Stimulated activated CD8-positive, alpha-beta memory T cell treated with anti-CD3 and anti-CD28 coated beads, Interleukin-7, amount 100 ng/mL, for 48 hours (primary cell): ENCODE measurements at places on chromosomes 1 and 21.

DNA sequence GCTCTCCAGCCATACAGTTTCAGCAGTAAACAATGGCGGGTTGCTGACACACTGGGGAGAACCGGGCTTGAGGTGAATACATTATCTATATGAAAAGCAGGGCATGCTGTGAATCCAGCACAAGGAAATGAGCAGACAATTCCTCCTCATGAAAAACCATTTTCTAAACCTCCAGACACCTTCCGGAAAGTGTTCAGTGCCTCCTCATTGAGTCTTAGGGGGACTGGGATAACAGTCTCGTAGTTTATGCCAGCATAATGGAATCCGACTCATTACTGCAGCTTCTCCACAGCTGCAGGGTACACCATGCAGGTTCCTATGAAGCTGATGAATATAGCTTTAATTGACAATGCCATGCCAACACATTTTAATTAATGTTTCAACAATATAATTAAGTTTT, 284.1 kb downstream of the BACH1 start:
- no peak for DNase-seq

- DNase-seq = no peak
Observed at GRCh38 chr1:28926629-28927265, 12.4 kb downstream of the EPB41 start.

DNA sequence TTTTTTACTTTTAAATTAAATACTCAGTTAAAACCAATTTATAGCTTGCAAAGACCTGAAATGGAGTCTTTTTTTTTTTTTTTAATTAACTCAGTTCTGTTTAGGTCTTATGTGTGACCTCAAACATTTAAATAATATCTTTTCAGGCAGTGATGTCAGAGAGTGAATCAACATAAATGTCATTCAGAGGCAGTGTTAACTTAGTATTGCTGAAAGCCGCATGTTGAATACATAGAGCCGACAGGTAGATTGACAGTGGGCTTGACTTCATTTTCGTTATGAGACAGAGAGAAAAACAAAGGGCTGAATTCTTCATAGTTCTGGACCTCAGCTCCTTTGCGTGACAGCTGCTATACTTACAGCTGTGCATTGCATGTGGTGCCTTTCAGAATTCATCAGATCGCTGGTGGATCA, 51.5 kb downstream of the PRDM2 start:
- DNase-seq = no peak

DNA sequence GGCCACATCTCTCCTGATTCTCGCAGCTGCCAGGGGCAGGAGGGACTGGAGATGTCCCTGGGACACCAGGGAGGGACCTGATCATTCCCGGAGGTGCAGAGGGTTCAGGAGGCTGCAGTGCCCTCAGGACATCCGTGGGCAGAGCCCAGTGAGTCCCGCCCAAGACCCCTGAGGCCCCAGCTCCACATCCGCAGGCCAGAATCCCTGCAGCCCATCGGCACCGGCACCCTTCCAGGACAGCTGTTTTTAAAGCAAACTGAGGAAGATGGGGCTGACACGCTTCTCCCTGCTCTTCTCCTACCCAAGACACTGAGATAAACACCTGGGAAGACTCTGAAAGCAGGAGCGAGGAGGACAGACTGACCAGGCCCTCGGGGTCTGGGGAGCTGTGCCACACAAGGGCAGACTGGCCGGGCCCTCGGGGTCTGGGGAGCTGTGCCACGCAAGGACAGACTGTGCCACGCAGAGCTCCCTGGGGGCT, 25.5 kb downstream of the SLC19A1 start:
- DNase-seq = no peak

DNA sequence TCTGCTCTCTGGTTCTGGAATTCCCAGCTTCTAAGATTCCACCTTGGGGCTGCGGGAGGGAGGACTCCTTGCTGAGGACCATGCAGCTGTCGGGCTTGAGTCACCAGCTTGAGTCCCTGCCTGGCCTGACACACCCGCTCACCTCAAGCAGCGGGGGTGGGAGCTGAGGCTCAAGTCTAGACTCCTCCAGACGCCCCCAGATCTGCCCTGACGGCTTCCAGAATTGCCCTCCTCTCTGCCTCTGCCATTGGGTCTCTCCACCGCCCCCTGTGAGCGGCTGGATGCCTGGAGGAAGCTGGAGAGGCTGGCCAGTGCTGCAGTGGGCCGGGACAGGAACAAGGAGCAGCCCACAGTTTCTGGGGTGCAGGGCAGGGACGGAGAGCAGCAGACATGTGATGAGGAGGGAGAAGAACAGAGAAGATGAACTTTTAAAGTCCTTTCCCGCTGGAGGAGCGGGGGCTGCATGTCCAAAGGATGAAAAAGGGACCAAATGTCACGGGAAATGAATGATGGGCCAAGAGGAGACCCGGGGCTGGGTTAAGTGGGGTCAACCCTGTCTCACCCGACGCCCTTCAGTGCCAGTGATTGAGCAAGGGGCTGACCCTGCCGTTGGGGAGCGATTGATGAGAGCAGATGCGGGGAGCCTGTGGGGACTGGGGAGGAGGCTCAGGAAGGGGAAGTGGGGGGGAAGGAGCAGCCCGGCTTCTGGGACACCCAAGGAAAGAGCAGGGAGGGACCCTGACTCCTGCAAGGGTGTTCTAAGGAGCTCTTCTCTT, 13.5 kb downstream of the CRABP2 start:
- DNase-seq = no peak

GRCh38 chr1:94926126-94926914, 590 bp downstream of the CNN3 start:
- no peak for DNase-seq

DNA sequence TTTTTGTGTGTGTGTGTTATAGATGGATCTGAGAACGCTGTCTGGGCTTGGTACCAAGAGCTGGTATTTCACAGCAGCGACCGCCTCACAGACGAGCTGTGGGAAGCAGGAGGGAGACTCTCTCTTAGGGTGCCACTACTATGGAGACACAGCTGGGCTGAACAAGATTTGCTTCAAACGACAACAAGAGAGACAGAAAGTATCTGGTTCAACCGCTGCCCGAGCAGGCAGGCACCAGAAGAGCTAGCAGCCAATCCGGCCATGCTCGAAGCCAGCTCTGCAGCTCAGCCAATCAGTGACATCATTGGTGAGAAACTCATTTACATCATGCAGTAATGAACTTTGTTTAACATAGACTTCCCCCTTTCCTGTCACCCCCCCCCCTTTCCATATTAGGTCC, 341.3 kb downstream of the USP25 start:
- DNase-seq = no peak

GRCh38 chr1:185377831-185378230, 60.8 kb upstream of the IVNS1ABP start:
- no peak for DNase-seq

GRCh38 chr1:100582943-100583342, 45.0 kb downstream of the GPR88 start:
- no peak for DNase-seq

DNA sequence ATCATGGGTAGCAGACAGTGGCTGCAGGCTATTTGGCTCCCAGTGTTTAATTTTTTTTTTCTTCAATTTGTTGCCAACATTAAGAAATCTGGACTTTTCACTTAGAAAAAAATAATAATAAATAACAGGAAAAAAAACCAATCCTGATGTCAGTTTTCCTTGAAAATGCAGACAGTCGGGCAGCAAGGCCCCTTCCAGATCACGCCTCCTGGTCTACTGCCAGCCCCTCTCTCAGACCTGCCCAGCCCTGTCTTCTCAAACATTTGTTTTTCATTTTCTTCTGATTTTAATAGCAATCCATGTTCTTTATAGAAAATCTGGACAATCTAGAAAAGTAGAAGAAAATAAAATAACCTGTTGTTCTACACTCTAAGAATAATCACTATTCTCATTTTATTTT, 15.5 kb downstream of the IFNGR2 start:
- no peak for DNase-seq

DNA sequence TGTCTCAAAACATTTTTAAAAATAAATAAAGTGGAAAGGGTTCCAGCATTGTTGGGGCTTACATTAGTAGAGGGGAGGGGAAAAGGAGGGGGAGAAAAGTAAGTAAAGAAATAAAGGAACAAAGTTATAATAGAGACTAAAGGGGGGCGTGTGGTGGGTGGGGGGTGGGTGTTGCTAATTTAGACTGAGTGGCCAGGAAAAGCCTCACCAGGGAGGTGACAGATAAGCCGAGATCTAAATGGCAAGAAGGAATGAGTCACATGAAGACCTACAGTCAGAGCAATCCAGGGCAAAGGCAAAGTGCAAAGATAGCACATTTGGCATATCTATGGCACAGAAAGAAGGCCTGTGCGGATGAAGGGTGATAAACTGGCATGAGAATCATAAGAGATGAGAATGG, 7.5 kb downstream of the MPL start:
- no peak for DNase-seq

- no peak for DNase-seq
Observed at GRCh38 chr1:154453574-154454352, 48.3 kb upstream of the TDRD10 start.

- DNase-seq = no peak
Observed at GRCh38 chr21:34320011-34320410, 43.8 kb upstream of the KCNE2 start.

- no peak for DNase-seq
Observed at GRCh38 chr1:217462159-217462558, 168.7 kb downstream of the GPATCH2 start.

DNA sequence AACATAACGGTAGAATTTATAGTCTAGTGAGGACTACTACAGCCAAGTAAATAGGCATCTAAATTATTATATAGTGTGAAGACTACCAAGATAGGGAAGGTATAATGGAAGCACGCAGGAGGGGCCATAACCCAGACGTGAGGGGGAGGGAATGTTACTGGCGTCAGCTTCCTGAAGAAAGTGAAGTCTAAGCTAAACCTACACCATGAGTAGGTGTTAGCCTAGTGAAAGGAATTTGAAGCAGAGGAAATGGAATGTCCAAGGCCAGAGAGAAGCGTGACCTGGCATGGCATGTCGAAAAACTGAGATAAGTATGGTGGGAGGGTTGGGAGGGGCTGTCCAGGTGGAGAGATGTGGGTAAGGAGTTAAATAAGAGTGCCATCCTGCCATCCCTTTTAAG, 140.5 kb downstream of the SLC44A5 start:
- DNase-seq = no peak

- DNase-seq = no peak
Observed at GRCh38 chr1:110645821-110646735, 28.7 kb downstream of the KCNA3 start.

- DNase-seq = no peak
Observed at GRCh38 chr21:15000081-15000480, 64.7 kb downstream of the NRIP1 start.

DNA sequence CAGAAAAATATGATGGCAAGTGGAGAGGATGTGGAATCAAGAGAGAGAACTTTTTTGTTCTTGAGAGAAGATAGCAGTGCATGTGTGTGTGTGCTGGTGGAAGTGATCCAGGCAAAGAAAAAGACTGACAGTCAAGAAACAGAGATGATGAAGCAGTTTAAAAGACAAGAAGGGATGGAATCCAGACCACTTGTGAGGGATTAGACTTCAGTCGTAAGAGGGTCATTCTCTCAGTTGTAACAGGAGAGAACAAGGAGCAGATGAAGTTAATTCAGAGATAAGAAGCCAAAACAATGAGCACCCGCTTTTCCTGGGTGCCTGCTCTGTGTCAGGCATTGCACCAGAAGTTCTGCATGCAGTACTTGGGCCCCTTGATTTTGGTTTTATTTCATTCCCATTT, 76.6 kb downstream of the RNF220 start:
- DNase-seq = no peak

DNA sequence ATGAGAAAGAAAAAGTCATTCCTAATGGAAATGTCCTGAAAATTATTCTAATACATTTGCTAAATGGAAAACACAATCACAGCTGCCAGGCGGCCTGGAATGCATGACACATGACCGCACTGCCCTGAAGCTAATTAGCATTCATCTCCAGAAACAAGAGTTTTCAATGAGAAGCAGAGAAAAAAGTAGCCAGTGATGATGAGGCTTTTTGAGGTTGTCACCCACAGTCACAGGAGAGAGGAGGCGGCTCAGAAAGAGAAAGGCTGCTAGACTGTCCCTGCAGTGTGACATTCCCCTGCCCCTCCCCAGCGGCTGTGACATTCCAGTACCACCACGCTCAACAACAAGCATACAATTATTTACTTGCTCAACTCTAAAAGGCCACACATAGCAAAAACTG, 122.9 kb upstream of the KRTAP19-8 start:
- no peak for DNase-seq

DNA sequence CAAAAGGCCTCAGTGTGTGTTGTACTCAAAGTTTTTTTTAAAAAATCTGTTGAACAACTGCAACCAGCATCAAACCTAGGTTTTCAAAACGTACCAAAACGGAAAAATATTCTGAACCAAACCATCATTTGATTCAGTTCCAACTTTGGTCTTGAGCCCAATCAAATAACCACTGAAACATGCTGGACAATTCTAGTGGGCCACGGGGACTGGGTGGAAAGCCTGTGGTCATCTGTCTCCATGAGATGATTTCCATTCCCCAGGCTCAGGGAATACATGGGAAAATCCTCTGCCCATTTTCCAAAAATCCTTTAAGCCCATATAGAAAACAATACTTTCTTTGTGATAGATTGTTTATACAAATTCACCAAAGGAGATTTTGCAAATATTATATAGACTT, 22.5 kb downstream of the ITPKB start:
- DNase-seq = no peak

DNA sequence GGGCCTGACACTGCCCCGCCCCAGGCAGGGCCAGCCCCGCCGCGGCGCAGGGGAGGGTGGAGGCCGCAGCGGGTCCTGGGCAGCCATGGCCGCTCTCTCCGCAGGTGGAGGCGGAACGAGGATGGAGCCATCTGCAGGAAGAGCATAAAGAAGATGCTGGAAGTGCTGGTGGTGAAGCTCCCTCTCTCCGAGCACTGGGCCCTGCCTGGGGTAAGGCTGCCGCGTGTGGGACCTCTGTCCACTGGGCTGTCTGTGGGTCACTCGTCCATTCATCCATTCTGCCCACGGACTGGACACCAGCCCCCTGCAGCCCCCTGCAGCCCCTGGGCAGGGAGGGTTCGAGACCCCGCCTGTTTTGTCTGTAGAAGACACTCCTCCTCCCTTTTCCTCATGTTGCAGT, 18.4 kb upstream of the LRRC3 start:
- DNase-seq = no peak

GRCh38 chr1:93667642-93668041, 14.0 kb downstream of the BCAR3 start:
- DNase-seq = no peak

DNA sequence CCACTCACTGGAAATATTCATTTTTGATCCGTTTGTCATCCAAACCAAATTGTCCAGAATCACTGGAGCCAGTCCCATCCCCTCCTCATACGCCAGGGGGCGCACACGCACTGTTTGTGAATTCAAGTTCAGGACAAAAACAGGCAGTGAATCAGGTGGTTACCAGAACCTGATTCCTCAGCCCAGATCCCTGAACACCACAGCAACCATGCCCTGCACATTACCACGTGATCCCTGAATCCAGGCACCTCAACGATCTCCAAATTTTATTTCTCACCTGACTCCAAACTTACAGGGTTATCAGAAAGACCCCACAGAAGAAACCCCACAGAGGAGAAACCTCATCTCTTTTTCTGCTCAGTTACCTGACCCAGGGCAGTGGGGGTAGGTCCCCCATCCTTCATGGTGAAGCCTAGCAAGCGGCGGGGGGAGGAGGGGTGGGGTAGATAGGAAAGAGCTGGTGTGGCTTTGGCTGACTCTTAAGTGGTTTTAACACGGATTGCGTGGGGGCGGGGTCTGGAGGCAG, 1.4 kb upstream of the PTPRF start:
- peak; percentile 39 for DNase-seq
